ENCODE measurements at places on chromosomes 1 and 21.

- H3K27me3 ChIP-seq, result no peaks in the 10 kb centered on the region
- H3K4me3 ChIP-seq, result peak overlapping the region; percentile 95
- H3K36me3 ChIP-seq, result peaks cover 32% of the 10 kb centered on the region
- H3K4me1 ChIP-seq, result peaks cover 40% of the 10 kb centered on the region
Observed at GRCh38 chr1:6601049-6601922, 1.4 kb downstream of the KLHL21 start.

- no peaks in the 10 kb centered on the region for H3K4me1 ChIP-seq
- H3K27ac ChIP-seq, result no peak overlapping the region
- H3K27me3 ChIP-seq, result peaks cover 58% of the 10 kb centered on the region
- H3K36me3 ChIP-seq, result no peaks in the 10 kb centered on the region
- DNase-seq, result no peak
Observed at GRCh38 chr1:153195216-153195615, 8.0 kb upstream of the LELP1 start.

GRCh38 chr21:37532868-37533780 lies 166.6 kb downstream of the DYRK1A start:
- peaks cover 2% of the 10 kb centered on the region for H3K36me3 ChIP-seq
- peak; percentile 19 for DNase-seq
- H3K4me1 ChIP-seq, result no peaks in the 10 kb centered on the region
- H3K27me3 ChIP-seq, result peaks cover 43% of the 10 kb centered on the region
- no peak overlapping the region for H3K27ac ChIP-seq

DNA sequence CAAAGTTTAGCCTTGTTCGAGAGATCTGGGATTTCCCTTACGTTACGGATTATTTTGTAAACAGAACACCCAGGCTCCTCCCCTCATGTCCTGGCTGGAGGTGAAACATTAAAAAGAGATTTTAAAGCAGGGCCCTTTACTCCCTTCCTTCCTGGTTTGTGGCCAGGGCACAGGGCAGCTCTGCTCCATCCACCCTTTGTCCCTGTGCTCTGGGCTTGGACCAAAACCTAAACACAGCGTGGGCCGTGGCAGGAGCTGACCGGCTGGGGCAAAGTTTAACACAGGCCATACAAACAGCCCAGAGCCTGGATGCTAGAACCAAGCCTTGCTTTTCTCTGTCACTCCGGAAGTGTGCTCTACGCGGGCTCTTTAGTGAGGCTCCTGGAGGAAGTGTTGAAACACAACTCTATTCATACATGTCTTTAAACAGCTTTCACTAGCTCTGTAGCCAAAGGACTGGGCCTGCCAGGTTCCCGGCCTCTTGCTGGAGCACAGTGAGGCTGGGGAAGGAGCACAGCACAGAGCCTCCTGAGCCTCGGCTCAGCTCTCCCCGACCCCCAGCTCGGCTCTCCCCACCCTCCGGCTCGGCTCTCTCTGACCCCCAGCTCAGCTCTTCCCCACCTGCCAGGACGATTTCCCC lies 84.7 kb downstream of the PDE9A start:
- H3K4me3 ChIP-seq, result peak overlapping the region; percentile 64
- DNase-seq, result peak; percentile 18
- no peaks in the 10 kb centered on the region for H3K27me3 ChIP-seq
- H3K4me1 ChIP-seq, result peaks cover 37% of the 10 kb centered on the region
- H3K27ac ChIP-seq, result peak overlapping the region; percentile 96
- no peaks in the 10 kb centered on the region for H3K36me3 ChIP-seq

GRCh38 chr1:175394739-175395138 lies 202.2 kb upstream of the KIAA0040 start:
- H3K27ac ChIP-seq, result no peak overlapping the region
- no peak for DNase-seq
- peaks cover 4% of the 10 kb centered on the region for H3K27me3 ChIP-seq
- H3K36me3 ChIP-seq, result no peaks in the 10 kb centered on the region
- H3K4me1 ChIP-seq, result no peaks in the 10 kb centered on the region

- peaks cover 2% of the 10 kb centered on the region for H3K36me3 ChIP-seq
- H3K27ac ChIP-seq, result no peak overlapping the region
- peaks cover 13% of the 10 kb centered on the region for H3K27me3 ChIP-seq
- H3K4me1 ChIP-seq, result peaks cover 19% of the 10 kb centered on the region
- H3K4me3 ChIP-seq, result no peak overlapping the region
Observed at GRCh38 chr1:234173968-234174367, 199.3 kb upstream of the COA6 start.

GRCh38 chr1:30829889-30830288 lies 72.3 kb upstream of the LAPTM5 start:
- peaks cover 47% of the 10 kb centered on the region for H3K27me3 ChIP-seq
- H3K4me1 ChIP-seq, result no peaks in the 10 kb centered on the region
- H3K4me3 ChIP-seq, result no peak overlapping the region
- H3K36me3 ChIP-seq, result no peaks in the 10 kb centered on the region
- H3K27ac ChIP-seq, result no peak overlapping the region
- no peak for DNase-seq

Data from activated naive CD8-positive, alpha-beta T cell treated with anti-CD3 and anti-CD28 coated beads for 36 hours (primary cell).